Effector memory CD4-positive, alpha-beta T cell (primary cell): ENCODE measurements at places on chromosomes 16 and 17.

GRCh38 chr17:48427598-48427997, 2.4 kb downstream of the SKAP1 start:
- peak; percentile 32 for DNase-seq

GRCh38 chr17:7593296-7593695, 3.4 kb upstream of the SOX15 start:
- no peak for DNase-seq

DNA sequence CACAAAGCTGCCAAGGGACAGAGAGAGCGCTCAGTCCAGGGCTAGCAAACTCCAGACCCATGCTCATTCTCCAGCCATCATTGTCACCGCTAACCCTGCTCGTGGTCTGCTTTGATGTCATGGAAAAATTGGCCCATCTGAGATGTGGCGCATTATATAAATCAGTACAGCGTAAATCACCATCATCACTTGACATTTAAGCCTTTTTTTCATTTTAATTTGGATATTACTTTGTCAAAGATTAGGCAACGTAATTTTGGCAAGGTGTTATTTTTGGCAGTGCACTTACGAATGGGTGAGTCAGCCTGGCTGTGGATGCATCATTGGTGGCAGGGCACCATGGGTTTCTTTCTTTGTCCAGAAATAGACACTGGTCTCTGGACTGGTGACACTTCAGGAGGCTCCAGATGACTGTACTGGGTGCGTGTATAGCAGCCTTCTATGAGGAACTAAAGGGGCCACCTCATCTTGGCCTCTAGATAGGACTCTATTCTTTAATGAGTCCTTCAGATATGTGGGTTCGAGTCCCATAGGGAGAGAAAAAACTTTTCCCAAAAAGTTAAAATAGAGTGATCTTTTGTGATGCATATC, 166.3 kb downstream of the MSI2 start:
- DNase-seq = no peak

- DNase-seq = no peak
Measured at GRCh38 chr16:56923481-56924091, 8.4 kb upstream of the HERPUD1 start.

GRCh38 chr16:56800355-56800754, 64.7 kb upstream of the SLC12A3 start:
- no peak for DNase-seq

- DNase-seq = no peak
Measured at GRCh38 chr16:10181196-10182162, 749 bp downstream of the GRIN2A start.

- no peak for DNase-seq
Measured at GRCh38 chr17:16915752-16916556, 56.0 kb downstream of the TNFRSF13B start.

- DNase-seq = no peak
Measured at GRCh38 chr16:27387724-27388123, 14.2 kb upstream of the IL21R start.

- DNase-seq = no peak
Measured at GRCh38 chr17:65434251-65434650, 127.2 kb downstream of the AXIN2 start.

DNA sequence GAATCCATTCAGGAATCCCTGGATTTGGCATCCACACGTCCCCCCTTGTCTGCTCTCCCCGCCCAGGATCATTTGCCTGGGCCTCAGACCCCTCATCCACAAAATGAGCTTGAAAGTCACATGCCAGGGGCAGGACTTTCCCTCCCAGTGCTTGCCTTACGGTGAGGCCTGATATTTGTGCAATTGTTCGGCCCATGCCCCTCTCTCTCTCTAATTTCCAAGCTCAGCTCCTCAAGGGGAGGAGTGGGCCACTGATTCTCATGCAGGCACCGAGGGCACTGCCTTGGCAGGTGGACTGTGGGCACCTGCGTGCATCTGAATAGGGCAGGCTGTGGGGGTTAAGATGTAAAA, 267.2 kb upstream of the FOXF1 start:
- DNase-seq = no peak

GRCh38 chr16:16100631-16101030, 122.7 kb downstream of the ABCC6 start:
- DNase-seq = no peak

DNA sequence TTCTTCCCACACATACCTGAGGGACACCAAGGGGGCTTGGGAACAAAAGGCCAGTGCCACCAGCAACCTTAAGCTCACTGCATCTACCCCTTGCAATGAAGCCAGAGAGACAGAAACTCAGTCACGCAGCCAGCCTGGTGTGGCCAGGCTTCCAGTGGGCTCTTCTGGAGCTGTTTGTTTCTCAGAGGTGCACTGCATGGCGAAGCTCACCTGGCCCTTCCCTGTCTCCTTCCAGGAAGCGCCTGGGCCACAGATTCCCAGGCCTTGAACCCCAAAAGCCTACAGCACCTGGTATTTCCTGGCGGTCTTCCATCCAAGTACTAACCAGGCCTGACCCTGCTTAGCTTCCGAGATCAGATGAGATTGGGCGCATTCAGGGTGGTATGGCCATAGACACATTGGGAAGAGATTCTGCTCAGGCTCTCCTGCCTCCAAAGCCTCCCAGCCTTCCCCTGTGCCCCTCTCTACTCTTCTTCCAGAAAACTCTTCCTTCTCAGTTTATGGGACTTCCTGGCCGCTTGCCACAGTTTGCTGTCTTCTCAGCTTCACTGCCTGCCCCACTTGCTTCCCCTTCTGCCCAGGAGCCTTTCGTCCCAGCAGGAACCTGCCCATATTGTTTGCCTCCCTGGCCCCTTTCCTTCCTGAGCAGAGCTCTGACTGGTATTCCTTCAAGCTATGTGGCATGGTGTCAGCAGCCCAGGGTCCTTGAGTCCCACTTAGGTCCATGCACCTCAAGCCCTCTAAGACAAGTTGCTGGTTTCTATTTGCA, 1.6 kb downstream of the CISD3 start:
- no peak for DNase-seq

DNA sequence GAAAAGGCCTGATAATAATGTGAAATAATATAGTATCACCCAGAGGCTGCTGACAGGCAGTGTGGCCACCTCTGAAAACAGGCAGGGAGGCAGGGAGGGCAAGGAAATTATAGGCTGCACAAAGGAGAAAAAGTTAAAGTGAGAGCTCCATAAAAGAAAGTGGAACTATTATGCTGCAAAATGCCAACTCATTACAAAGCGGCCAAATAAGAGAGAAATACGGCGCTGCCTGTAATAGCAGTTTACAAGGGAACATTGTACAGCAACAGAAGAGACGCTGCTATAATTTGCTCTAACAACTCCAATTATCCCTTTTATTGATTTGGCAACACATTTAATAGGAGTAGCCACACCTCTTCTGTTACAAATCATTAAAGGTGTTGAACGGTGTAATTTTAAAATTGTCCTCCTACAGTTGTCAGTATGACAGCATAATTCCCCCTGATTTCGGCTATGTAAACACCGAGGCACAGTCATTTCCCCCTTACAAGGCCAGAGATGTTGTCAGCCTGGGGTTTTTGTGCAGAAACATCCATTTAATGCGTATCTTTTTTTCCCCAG, 120.3 kb downstream of the MRM1 start:
- no peak for DNase-seq

DNA sequence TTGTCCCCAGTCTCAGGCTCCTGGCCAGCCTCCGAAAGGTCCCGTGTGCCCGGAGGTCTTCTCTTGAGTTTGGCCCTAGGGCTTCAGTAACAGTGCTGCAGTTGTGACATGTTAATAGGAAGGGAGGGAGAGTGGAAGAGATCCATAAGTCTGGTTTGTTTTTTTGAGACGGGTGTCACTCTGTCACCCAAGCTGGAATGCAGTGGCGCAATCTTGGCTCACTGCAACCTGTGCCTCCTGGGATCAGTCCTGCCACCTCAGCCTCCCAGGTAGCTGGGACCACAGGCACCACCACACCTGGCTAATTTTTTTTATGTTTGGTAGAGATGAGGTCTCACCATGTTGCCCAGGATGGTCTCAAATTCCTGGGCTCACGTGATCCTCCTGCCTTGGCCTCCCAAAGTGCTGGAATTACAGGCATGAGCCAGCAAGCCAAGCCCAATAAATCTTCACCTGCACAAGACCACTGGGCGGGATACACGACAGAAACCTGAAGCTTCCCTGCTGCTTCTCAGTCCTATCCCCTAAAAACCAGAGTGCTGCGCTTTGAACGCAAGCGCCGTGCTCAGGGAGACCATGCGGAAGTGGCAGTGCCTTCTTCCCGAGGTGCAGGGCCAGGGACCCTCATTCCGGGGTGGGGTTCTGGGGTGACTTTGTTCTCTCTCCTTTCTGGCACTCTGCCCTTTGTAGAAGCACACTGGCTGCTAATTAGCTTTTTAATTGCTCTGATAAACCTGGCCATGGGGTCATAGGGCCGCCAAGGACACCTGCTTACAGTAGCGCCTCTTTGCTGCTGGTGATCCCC, 10.9 kb downstream of the TRAF7 start:
- DNase-seq = no peak

GRCh38 chr17:69188064-69188463, 40.6 kb downstream of the ABCA10 start:
- no peak for DNase-seq

DNA sequence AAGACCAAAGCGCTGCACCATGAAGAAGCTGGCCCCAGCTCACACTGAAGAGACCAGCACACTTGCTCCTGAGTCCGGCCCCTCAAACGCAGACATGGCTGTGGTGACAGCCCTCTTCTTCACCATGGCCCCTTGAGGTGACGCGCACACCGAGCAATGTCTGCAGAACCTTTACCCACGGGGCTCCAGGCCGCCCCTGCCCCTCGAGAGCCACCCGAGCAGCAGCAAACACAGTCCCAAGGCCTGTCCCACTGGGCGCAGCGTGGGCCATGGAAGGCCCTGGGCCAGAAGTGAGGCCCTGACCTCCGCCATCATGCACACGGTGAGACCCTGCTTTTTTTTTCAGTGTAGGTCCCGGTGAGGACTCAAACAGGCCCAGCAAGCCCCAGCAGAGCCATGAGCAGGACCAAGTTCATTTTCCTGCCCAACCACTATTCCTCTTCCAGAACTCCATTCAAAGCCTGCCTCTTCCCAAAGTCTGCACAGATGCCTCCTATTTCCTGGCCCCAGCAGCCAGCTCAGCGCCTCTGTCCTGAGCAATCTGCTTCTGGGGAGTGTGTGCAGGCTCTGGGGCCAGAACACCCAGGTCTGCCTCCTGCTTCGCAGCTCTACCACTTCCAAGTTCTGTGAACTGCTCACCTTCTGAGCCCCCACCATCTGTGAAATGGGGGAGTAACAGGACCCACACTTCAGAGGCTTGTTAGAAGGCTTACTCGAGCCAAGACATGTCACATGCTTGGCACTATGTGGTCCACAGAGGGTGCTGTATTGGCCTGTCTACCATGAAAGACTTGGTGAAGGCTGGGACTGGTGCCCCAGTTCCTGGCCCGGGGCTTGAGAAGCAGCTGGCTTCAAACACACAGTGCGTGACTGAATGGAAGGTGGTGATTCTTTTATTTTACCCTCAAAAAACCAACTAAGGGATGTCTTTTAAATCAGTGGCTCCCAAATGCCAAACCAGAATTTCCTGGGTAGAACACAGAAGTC, 35.7 kb upstream of the GSG1L start:
- DNase-seq = no peak

- no peak for DNase-seq
Measured at GRCh38 chr17:48960834-48961515, 7.4 kb downstream of the GIP start.

- peak; percentile 46 for DNase-seq
Measured at GRCh38 chr16:66604376-66605176, at the start of gene CMTM3. Gene CMTM3, plus strand, starts transcription at chr16:66604704. Its CDS starts 102 bp downstream, at chr16:66604806.

GRCh38 chr16:87409153-87409552, 17.0 kb downstream of the MAP1LC3B start:
- DNase-seq = no peak

- DNase-seq = no peak
Measured at GRCh38 chr16:11129378-11129781, 126.6 kb downstream of the SOCS1 start.

- no peak for DNase-seq
Measured at GRCh38 chr17:17402558-17402957, 74.2 kb upstream of the MED9 start.

- no peak for DNase-seq
Measured at GRCh38 chr17:73189417-73190099, 3.3 kb upstream of the COG1 start.

DNA sequence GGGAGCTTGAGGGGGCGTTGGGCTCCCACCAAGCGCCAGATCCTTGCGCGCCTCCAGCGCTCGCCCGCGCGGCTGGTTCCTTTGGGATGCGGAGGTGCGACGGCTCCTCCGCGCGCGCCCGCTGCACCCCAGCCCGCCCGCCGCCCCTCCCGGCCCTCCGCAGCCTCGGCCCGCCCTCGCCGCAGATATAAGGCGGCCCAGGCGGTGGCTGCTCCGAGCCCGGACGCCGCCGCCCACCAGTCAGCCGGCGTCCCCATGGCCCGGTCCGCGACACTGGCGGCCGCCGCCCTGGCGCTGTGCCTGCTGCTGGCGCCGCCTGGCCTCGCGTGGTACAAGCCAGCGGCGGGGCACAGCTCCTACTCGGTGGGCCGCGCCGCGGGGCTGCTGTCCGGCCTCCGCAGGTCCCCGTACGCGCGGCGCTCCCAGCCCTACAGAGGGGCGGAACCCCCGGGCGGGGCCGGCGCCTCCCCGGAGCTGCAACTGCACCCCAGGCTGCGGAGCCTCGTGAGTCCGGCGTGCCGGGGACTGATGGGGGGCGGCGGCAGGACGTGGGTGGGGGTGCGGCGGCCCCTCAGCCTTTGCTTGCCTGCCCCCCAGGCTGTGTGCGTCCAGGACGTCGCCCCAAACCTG, at the start of gene NPB:
Gene NPB (plus strand): TSS at position 216 of the 630 bp plus-strand sequence. CDS start 40 bp downstream, at position 256.
- no peak for DNase-seq

- no peak for DNase-seq
Measured at GRCh38 chr17:7644775-7645174, 6.0 kb upstream of the ATP1B2 start.

DNA sequence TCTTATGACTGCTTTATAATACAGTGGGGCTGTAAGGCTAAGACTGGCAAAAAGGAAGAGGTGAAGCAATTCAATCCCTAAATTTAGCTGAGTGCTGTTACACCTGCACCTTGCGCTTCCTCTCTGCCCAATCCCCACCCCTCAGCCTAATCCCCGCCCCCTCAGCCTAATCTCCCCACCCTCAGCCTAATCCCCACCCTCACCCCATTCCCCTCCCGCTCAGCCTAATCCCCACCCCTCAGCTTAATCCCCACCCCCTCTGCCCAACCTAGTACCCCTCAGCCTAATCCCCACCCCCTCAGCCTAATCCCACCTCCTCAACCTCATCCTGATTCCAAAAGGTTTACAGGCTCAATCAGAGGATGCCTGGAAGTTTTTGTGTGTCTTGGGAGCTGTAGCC, 155.5 kb downstream of the PMP22 start:
- DNase-seq = no peak
